ENCODE measurements at places on chromosomes 3 and 15.

GRCh38 chr3:45496555-45496954 lies 98.0 kb upstream of the LIMD1 start:
- no peak for DNase-seq

- DNase-seq: no peak
These were observed 116.7 kb upstream of the ICE2 start for GRCh38 chr15:60595665-60596064.

- no peak for DNase-seq
These were observed 14.1 kb downstream of the CLDN1 start for GRCh38 chr3:190308154-190308553.

GRCh38 chr3:125317761-125318160 lies 57.4 kb downstream of the ZNF148 start:
- no peak for DNase-seq

- no peak for DNase-seq
These were observed 18.0 kb downstream of the SRGAP3 start for GRCh38 chr3:9231471-9231870.

DNA sequence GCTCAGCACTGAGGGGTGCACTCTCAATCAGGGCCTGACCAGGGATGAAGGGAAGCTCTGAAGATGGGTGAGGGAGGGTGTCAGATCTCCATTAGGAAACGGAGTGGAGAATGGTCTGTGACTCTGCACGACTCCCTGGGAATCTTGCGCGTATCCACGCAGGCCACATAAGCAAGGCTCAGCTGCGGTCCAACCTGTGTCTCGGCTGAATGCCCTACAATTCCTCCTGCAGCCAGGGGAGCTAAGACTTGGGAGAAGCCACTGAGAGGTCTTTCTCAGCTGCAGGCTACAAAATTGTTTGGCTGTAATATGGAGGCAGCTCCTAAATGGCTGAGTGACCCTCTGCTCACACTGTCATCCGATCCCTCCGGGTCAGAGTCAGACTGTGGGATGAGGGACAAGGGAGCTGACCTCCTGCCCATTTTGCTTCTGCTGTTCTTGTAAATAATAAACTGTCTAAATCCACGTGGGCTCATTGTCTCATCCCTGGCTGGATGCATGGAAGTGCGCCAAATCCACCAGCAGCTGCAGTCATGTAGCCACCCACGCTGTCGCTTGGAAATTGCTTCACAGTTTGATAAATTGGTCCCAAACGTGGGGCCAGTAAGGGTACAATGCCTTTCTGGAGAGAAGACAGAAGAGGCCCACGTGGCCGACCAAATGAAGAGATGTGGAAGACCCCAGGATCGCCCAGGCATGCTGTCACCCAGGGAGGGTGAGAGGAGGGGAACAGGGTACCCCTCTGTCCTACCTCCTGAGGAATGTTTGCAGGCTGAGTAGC lies 30.5 kb downstream of the ALS2CL start:
- no peak for DNase-seq

DNA sequence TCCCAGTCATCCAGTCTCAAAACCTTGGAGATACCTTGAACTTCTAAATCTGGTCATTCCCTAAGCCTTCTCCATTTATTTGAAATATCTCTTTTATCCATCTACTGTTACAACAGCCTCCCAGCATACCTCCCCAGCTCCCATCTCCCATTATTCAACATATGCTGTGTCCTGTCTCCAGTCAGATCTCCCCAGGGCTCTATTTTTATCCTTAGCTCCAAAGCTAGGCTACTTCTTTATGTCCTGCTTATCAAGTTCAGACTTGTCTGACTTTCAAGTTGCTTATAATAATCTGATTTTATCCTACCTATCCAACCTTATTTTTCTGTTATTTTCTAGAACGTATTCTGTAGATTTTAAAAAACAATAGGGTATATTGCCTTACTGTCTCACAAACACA lies 44.2 kb downstream of the IQGAP1 start:
- no peak for DNase-seq

DNA sequence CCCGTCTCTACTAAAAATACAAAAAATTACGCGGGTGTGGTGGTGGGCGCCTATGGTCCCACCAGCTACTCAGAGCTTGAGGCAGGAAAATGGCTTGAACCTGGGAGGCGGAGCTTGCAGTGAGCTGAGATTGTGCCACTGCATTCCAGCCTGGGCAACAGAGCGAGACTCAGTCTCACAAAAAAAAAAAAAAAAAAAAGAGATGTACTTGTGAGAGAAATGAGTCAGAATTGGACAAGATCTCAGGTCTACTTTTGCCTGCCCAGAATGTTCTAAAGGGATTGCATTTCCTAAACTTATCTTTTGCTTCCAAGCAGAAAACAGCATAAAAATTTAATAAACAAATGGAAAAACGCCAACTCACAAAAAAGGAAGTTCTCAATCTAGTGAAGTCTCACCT lies 167.5 kb downstream of the NR2F2 start:
- no peak for DNase-seq

- no peak for DNase-seq
These were observed 51.5 kb upstream of the MEF2A start for GRCh38 chr15:99514306-99514705.

DNA sequence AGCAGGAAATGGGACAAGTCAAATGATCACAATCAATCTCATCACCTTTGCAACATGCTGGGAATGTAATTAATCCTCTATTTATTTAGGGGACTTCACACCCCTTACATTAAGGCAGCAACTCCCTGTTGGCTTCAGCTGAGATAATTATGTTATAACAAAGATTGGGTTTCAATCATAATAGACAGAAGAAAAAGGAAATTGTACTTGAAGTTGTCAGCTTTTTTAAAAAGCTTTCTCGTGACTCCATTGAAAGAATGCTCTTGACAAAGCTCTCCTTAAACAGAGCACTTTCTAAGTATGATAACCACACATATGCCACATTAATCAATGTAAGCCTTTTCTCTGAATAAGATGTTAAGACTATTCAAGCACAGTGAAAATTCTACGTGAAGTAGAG lies 65.7 kb downstream of the SHQ1 start:
- DNase-seq: no peak

- DNase-seq: no peak
These were observed 4.2 kb downstream of the TBC1D5 start for GRCh38 chr3:17738219-17738618.

- DNase-seq: no peak
These were observed 399.6 kb downstream of the PTPRG start for GRCh38 chr3:61960976-61961375.

GRCh38 chr15:51869060-51869421 lies 39.6 kb downstream of the TMOD3 start:
- no peak for DNase-seq

GRCh38 chr3:39396690-39397089 lies 9.8 kb upstream of the RPSA start:
- no peak for DNase-seq

DNA sequence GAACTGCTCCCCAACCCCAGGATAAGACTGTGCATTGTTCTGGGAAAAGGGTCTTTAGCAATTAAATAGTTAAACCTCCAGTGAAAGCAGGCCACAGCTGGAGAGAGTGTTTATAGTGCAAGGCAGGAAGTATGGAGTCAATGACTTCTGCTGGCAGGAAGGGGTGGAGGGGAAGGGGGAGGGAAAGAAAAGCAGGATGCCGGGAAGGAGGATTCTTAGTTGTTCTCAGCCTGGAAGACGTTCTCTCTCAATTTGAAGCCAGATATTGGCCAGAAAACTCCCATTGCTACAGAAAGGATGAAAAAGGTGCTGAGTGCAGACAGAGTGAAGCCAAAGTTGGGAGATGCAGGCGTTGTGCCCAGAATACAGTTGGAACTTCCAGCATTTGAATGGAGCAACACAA lies 35.7 kb upstream of the ACTL6A start:
- peak; percentile 5 for DNase-seq

- DNase-seq: no peak
These were observed 1086.8 kb upstream of the CFAP20DC start for GRCh38 chr3:60136601-60137000.

DNA sequence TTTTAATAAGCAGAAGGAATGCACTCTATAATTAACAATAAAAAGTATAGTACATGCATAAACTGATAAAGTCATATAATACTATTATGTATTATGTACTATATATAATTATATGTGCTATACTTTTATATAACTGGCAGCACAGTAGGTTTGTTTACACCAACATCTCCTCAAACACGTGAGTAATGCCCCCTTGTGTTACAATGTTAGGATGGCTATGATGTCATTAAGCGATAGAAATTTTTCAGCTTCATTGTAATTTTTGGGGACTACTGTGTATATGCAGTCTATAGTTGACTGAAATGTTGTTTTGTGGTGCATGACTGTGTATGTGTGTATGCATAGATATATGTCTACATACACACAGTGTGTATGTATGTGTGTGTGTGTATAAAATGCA lies 100.6 kb downstream of the SLMAP start:
- peak; percentile 14 for DNase-seq

DNA sequence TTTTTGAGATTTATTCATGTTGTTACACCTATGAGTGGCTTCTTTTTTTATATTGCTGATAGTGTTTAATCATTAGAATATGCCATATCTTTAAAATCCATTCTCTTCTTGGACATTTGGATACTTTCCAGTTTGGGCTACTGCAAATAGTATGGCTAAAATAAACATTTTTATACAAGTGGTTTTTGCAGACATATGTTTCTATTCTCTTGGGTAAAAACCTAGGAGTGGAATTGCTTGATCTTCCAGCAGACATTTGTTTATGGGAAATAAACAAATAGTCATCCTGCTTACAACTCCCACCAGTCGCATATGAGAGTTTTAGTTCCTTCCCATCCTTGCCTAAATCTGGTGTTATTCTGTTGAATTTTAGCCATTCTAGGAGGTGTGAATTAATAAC lies 193.1 kb downstream of the ALCAM start:
- DNase-seq: no peak

- no peak for DNase-seq
These were observed 89.6 kb upstream of the CBLB start for GRCh38 chr3:105958237-105959000.

GRCh38 chr15:71373917-71374316 lies 258.6 kb downstream of the THSD4 start:
- no peak for DNase-seq

- DNase-seq: peak; percentile 57
These were observed 25.8 kb upstream of the RPL39L start for GRCh38 chr3:187165144-187165543.

DNA sequence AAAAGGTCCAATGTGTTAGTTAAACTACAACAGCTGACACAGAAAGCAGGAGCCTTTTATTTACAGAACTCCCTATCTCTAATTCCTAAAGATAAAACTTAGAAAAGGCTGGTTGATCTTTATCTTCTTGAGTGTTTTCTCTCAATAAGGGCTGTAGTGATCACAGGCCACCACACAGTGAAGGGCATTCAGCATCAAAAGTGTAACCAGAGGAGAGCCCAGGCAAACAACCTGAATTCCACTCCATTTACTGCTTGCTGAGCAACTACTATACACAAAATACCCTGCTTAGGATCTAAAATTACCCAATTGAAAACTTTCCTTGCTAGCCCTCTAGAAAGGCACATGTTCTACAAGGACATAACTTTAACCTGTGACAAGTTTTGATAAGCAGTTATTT lies 122.7 kb downstream of the MEIS2 start:
- no peak for DNase-seq

- DNase-seq: peak; percentile 50
These were observed 426 bp downstream of the CBLB start for GRCh38 chr3:105868431-105868741.

- peak; percentile 67 for DNase-seq
These were observed 4.0 kb downstream of the FBXL22 start for GRCh38 chr15:63601026-63601703.

GRCh38 chr3:84077479-84077878 lies 881.3 kb upstream of the CADM2 start:
- DNase-seq: peak; percentile 10

DNA sequence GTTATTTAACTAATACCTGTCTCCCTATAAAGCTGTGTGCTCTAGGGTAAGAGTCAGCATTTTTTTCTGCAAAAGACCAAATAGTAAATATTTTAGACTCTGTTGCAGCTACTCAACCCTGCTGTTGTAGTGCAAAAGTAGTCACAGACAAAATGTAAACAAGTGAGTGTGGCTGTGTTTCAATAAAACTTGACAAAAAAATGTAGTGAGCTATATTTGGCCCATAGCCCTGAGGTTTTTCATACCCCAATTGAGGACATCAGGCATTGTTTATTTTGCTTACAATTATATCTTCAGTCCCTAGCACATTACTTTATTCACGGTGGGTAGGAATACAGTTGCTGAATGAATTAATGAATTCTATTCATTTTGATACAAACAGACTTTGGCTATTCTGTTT lies 58.7 kb upstream of the TBC1D5 start:
- DNase-seq: no peak

GRCh38 chr3:12955651-12956315 lies 114.4 kb upstream of the RPL32 start:
- no peak for DNase-seq
